ENCODE measurements at places on chromosomes 12 and 14.

DNA sequence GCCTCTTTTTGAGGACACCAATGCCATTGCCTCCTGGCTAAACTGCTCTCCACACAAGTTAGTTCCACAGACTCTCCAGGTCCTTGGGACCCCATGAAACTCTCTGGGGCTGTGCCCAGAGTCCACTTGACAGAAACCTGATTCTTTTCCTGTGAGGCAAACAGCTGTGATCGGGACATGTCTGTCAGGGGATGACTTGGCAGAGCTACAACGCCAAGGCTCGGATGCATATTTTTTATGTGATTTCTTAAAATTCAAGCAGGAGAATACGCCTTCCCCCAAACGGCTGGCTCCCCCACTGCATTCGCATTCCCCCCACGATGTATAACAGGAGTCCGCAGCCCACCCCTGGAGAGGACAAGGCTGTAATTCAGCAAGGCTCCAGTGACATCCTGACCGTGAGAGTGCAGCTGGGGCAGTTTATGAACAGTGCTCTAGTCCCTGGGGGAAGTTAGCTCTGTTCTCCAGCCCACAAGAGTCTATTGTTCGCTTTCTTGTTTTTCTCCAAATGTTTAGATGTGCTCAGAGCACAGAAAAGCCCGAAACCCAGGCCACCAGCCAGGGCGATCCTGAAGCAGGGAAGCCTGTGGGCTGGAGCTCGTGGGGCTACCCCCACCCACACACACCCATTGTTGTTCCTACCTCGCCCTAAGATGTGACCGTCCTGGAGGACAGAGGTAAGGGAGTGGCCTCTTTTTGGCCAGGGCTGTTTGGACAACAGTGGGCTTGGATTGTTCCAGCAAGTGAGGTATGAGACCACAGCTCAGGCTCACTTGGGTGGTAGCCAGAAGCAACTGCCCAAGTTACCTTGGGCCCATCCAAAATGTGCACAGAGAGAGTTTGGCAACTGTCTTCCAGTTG lies 159.5 kb downstream of the ZFP36L1 start:
- no peak for DNase-seq

- DNase-seq: no peak
These were observed 56.1 kb downstream of the RERG start for GRCh38 chr12:15165012-15165659.

- DNase-seq: no peak
These were observed 143.5 kb downstream of the SSPN start for GRCh38 chr12:26338586-26339572.

GRCh38 chr14:29815016-29815674 lies 112.5 kb downstream of the PRKD1 start:
- DNase-seq: no peak

DNA sequence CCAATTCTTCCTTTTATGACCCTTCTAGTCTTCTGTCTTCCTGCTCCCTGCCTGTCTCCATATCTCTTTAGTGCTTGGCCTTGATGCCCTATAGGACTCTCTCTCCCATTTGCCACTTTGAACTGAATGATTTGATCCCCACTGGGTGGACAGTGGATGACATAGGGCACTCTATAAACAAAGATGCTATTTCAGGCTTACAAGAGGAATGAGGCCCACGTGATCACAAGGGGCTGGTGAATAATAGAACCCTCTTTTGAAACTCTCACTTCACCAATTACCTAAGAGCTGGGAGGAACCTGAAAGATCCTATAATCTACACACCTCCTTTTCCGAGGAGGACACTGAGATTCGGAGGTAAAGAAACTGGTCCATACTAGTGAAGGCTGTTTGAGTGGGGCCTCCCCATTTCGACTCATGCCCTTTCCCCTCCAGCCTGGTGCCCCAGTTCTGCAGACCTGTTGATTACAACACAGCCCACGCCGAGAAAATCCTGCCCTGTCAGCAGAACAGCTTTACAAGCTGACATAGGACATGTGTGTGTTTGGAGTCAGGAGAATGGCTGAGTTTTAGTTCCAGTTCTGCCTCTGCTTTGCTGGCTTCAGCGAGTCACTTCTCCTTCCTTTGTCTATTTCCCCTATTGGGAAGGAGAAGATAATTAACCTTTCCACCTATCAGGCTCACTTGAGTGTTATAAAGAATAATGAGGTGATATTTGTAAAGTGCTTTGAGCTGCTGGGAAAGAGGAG lies 400.3 kb downstream of the ZFP36L1 start:
- DNase-seq: no peak

DNA sequence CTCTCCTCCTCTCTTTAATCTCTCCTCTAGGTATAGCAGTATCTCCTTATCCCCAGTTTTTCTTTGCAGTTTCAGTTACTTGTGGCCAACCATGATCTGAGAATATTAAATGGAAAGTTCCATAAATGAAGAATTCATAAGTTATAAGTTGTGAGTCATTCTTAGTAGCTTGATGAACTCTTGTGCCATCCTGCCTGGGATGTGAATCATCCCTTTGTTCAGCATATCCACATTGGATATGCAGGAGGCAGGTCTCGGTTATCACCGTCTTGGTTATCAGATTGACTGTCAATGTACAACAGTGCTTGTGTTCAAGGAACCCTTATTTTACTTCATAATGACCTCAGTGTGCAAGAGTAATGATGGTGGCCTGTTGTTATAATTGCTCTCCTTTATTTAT lies 134.0 kb downstream of the TMEM117 start:
- DNase-seq: no peak

DNA sequence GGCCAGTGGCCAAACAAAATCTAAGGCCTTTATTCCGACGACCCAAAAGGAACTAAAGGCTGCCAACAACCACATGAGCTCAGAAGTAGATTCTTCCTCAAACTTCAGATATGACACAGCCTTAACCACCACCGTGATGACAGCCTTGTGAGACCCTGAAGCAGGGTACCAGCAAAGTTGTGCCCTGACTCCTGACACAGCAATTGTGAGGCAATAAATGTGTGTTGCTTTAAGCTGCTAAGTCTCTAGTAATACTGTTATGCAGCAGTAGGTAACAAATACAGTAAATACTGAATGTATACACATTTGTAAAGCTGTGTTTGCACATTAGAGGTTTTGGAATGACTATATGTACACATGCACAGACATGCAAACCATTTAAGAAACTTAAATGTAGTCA lies 10.7 kb upstream of the SLC6A13 start:
- no peak for DNase-seq

DNA sequence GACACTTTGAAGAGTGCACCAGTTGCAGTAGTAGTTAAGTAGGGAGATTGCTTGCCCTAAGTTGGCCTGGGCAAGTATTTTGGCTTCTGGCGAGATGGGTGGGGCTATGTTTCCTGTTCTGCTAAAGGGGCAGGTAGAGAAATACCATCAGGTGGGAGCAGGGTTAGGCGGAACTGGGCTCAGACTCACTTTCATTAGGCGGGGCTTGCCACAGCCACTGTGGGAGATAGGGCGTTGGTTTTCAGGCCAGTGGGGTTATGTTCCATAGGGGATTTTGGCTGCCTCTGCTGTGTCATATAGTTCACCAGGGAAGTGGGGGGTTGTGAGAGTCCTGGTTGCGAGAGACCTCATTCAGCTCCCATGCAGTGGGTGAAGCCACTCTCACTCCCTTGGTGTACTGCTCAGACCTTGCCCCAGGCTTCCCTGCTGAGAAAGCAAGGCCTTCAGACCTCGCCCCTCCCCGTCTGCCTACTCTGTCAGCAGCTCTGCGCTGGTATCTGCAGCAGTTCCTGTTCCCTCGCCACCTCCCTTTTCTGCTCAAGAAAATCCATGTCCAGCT lies 43.3 kb downstream of the AEBP2 start:
- DNase-seq: peak; percentile 10

DNA sequence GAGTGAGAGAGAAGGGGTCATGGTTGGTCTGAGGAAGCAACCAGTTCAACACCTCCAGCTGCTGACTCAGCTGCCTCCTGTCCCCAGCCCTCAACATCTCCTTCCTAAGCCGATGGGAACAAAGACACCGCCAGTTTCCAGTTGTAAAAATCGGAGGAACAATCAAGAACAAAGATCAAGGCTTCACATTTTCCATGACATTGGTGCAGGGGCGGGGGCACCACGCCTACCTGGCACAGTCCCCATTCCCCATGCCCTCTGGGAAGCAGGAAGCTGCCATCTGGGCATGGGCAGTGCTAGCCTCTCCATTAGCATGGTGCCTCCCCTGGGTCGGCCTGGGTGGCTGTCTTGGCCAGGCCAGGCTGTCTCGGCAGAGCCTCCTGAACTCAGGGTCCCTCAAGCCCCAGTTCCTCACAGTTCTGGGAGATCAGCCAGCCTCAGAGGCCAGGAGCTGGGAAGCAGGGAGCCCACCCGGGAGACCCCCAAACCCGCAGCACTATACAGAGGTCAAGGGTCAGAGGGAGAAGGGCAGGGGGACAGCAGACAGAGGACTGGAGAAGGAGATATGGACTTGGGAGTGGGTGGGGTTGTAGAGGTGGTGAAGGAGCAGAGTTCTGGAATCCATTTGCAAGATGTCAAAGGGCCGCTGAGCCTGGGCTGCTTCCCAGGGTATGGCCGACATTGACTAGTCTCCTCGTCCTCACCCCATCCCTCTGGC lies 19.6 kb upstream of the TMEM106C start:
- no peak for DNase-seq

- no peak for DNase-seq
These were observed 298.9 kb downstream of the ITPR2 start for GRCh38 chr12:26534071-26534470.

DNA sequence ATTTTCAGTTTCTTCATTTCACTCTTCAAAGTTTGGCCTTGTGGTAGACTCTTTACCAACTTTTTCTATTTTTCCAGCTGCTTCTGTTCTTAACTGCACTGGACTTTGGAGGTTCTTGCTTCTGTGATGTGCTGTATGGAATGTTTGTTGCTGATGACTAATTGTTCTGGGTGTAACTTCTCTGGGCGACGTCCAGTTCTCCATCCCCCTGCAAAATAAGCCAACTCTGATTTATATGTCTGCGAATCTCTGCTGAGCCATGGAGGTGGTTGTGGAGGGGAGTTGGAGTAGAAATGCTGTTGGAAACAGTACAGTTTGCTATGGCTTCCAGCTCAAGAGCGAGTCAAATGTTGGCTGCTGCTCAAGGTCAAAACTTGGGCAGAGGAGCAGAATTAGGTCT lies 113.9 kb upstream of the DYRK2 start:
- DNase-seq: no peak

- DNase-seq: no peak
These were observed 13.8 kb upstream of the SLCO1C1 start for GRCh38 chr12:20681334-20681733.

DNA sequence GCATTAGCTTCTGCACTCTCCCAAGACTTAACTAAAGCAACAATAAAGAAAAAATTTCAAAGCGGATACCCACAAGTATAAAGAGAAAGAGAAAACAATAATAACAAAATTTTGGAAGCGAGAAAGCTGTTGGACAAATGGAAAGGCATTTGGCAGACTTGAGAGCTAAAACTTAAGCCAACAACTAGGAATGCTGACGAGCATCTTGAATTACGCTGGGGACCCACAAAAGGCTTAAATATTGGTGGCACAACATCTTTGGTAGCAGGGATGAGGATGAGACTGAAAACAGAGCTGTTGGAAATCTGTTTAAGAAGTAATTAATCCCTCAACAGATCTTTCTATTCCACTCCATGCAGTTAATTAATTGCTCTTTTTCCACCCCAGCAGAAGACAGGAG lies 49.8 kb downstream of the LLPH start:
- no peak for DNase-seq

DNA sequence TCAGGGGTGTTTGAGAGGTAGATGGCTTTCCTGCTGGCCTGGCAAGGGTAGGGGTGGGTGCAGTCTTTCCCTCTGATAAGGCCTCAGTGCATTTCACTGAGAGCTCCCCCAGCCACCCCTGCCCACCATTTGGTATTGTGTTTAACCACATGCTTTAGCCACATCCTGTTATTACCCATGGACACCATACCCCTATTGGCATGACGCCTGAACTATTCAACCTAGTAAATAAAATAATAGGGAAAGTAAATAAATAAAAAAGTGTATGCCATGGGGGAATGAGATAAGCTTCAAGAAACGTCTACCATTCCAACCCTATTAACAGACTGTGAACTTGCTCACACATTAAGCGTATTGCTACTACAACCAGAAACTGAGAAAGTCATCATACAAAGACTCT lies 7.6 kb upstream of the LGR5 start:
- no peak for DNase-seq

- no peak for DNase-seq
These were observed 111.0 kb downstream of the SLC25A47 start for GRCh38 chr14:100434033-100434601.

DNA sequence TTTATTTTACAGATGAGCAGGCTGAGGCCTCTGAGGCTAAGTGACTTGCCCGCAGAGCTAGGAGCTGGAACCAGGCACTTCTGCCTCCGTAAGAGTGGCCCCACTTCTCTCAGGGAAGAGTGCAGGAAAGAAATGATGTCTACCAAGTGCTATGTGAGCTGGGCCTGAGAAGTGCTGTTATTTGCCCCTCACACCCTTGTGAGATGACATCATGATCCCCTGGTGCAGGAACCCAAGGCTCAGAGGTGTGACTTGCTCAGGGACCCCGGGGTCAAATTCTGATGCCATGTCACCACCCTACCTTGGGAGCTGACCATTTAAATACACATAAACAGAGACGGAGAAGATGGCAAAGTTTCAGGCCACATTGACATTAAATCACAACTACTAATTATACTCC lies 63.7 kb upstream of the DDX11 start:
- no peak for DNase-seq

- DNase-seq: no peak
These were observed 149.6 kb downstream of the MED13L start for GRCh38 chr12:116127859-116128258.

DNA sequence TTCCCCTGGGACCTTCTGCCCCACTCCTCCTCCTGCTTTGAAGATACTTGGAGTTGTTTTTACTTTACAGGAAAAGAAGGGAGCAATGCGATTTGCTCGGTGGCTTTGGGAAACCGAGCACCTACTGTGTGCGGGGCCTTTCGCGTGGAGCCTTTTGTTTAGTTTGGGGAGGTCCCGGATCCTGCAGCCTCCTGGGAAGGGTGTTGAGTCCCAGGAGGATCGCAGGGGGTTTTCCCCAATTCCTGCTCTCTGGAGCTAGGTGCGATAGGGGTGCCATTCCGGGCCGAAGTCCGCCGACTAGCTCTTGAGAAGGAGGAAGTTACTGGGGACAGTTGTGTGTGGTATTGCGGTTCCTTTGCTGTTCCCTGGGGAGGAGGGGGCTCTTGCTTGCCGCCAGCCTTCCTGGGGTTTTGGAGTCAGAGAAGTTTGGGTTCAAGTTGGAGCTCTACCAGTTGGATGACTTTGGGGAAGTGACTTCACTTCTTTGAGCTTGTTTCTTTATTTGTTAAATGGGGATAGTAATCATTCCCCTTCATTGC lies 1.1 kb downstream of the BRI3BP start:
- DNase-seq: no peak

GRCh38 chr12:11986165-11986564 lies 84.6 kb upstream of the BCL2L14 start:
- no peak for DNase-seq

- DNase-seq: no peak
These were observed 789.1 kb downstream of the TMEM121 start for GRCh38 chr14:106315436-106315835.

Data from stimulated activated CD8-positive, alpha-beta memory T cell treated with anti-CD3 and anti-CD28 coated beads, Interleukin-15, amount 100 ng/mL, for 4 hours (primary cell).